Ascending aorta (tissue), 2 donors: ENCODE measurements at places on chromosomes 1 and 21.

GRCh38 chr1:54559771-54560231 lies 11.8 kb downstream of the ACOT11 start:
- no peak for DNase-seq

DNA sequence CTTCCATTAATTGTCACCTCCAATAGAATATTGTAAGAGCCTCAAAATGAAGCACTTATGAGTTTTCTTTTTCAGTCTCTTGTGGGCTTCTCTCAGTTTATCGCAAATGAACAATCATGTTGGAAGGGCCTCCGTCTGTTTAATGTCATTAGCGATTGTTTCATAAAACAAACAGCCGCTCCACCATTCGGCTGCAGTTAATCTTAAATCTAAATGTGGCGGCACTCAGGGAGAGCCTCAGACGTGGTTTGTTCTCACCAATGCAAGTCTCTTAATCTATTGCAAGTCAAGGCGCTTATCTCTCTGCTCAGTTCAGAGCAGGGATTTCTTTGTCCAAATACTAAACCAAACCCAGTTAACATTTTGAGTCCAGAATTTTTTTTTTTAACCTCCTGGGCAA lies 34.9 kb upstream of the ESRRG start:
- DNase-seq, result no peak

GRCh38 chr21:18460979-18461378 lies 57.4 kb upstream of the TMPRSS15 start:
- no peak for DNase-seq

DNA sequence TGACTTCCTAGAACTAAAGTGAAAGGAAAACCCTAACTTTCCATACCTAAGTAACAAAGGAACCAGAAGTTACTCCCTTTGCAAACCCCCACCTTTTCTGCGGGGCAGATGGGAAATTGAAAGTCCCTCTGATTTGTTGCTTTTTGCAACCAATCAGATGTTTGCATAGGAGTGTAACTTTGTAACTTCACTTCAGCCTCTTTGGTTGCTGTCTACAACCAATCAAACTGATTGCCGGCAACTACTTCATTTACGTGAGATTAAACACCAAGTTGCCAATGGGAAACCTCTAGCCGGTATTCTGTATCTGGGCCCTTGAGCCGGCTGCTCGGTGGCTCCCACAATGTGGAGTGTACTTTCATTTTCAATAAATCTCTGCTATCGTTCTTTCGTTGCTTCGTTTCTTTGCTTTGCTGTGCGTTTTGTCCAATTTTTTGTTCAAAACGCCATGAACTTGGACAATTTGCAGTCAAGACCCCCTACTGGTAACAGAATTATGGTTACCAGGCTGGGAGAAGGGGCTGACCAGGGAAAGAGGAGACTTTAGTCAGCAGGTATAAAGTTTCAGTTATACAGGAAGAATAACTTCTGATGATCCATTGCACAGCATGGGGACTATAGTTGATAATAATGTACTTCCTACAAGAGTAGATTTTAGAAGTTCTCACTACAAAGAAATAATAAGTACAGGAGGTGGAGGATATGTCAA lies 69.2 kb upstream of the RGS2 start:
- no peak for DNase-seq

- no peak for DNase-seq
These were observed 6.0 kb downstream of the KCND3 start for GRCh38 chr1:111983500-111983899.
